ENCODE measurements at places on chromosomes 3 and 15. TPM values are rescaled to one million over a fixed set of nuclear protein-coding genes. Genes with fewer than 3 reads are reported as not detected.

The MCF2L2 gene
- polyA plus RNA-seq = 2.2 TPM

- no peak for DNase-seq
Observed at GRCh38 chr15:29278436-29279105, 8.9 kb upstream of the NSMCE3 start.

The NDUFB4 gene
- 158 TPM for polyA plus RNA-seq

The FBN1 gene
- polyA plus RNA-seq = 99.3 TPM

The XCR1 gene
- 0.88 TPM for polyA plus RNA-seq

DNA sequence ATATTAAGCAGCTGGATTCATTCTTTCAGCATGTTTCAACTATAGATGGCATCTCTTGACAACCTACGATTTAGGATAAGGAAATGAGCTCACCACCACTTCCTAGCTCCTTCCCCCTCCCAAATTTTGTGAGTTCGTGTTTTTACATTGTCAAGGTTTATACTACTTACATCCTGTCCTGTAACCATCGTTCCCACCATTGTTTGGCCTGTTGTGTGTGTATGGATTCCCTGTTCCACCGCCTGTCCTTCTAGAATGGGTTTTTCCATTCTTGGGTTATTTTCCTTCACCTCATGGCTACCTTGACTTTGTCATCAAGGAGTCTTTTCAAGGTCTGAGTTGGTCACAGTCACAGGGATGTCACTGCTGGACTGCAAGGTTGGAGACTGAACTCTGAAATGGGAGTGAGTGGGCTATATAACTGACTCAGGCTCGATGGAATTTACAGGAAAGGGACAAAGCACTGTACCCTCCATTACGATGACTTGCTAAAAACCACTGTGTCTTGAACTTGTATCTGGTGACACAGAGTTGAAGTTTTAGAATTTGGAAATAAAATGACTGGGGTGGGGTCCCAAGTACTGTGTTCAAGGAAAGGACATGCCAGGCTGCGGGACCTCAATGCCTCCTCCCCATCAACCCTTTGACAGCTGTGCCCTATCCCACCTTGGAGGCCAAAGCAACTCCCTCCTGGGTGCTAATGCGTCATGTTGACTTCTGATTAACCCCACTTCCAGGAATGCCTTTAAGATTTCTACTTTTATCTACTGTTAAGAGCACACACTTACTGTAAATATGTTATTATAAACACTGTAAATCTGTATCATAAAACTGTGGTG lies 66.8 kb upstream of the BLM start:
- no peak for DNase-seq

- DNase-seq = no peak
Observed at GRCh38 chr15:25089577-25089976, 134.8 kb downstream of the SNRPN start.

The CYP8B1 gene
- polyA plus RNA-seq = 0.28 TPM

DNA sequence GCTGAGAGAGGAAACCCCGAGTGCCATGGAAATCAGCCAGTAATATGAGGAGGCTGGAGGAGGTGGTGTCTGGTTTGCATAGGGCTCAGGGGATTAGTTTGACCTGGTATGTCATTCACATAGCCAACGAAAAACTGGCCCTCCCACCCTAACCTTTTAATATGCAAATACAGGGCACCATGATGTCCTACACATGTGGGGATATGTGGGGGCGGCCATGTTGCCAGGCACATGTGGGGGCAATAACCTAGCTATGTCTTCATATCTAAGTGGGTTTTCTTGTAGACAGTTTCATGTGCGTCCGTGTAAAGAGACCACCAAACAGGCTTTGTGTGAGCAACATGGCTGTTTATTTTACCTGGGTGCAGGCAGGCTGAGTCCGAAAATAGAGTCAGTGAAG lies 110.1 kb downstream of the MOBP start:
- DNase-seq = no peak

- DNase-seq = no peak
Observed at GRCh38 chr3:16257309-16257708, 7.4 kb downstream of the DPH3 start.

GRCh38 chr3:171776839-171777583 lies 33.3 kb downstream of the PLD1 start:
- no peak for DNase-seq

GRCh38 chr3:185979721-185980121 lies 41.9 kb upstream of the TRA2B start:
- DNase-seq = no peak

GRCh38 chr15:78108300-78109084 lies 16.1 kb downstream of the SH2D7 start:
- DNase-seq = peak; percentile 71

- DNase-seq = no peak
Observed at GRCh38 chr3:99862208-99862607, 44.5 kb downstream of the CMSS1 start.

Data from right lung (tissue), 10 donors.